ENCODE measurements at places on chromosomes 16 and 17.

GRCh38 chr17:41434005-41434404 lies 6.8 kb downstream of the KRT38 start:
- no peak for DNase-seq

- no peak for DNase-seq
Observed at GRCh38 chr17:3890082-3890877, 2.6 kb downstream of the CAMKK1 start.

GRCh38 chr17:28711723-28712031 lies at the start of gene PROCA1:
TSS of gene PROCA1 (minus strand) at chr17:28711888. CDS start at chr17:28711660, 228 bp downstream.
- no peak for DNase-seq

GRCh38 chr16:66300037-66300436 lies 66.5 kb upstream of the CDH5 start:
- DNase-seq = no peak

DNA sequence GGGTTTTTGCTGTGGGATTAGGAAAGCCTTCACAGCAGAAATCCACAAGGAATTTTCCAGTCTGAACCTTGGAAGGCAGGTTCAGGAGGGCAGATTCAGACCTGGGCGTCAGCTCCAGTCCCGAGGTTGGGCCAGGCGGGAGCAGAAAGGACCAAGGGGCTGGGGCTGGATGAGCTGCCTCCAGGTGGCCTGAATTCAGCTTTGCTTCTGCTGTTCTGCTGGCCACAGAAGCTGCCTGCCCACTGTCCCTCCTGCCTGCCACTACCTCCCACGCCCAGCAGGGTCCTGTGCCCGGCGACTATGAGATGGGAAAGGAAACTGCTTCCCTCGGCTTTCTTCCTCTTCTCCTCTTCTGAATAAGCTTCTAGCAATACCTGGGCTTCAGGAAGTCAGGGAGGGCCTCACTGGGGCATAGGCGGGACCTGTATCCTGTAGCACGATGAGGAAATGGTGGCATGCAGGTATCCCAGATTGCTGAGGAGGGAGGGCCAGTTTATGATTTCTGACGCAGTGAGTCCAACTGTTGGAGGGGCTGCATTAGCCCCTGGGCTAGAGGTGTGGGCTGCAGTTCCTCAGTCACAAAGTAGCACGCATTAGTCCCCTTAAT lies 18.4 kb downstream of the TBX4 start:
- no peak for DNase-seq

GRCh38 chr16:46712911-46713310 lies 23.5 kb downstream of the ORC6 start:
- no peak for DNase-seq

GRCh38 chr17:44269535-44270240 lies 1.8 kb upstream of the SLC4A1 start:
- DNase-seq = no peak

- no peak for DNase-seq
Observed at GRCh38 chr17:57530026-57530425, 215.1 kb downstream of the CCDC182 start.

GRCh38 chr17:42378359-42378958 lies 9.8 kb downstream of the STAT3 start:
- no peak for DNase-seq

DNA sequence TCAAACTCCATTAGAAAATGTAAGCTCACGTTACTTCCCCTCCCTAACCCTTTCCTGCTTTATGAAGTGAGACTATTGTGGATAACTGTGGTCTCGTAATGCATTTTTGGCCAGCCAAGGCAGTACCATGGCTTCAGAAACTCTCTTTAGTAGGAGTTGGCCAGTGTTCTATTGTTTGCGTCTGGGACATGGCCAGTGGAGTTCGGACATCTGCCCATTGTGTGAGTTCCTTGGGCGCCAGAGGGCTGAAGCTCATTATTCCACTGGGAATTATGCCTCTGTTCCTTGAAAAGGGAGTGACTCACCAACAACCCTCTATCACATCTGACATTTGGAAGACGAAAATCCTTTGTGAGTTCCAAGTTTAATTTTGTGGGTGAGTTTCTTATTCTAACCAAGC lies 319.5 kb upstream of the SOX9 start:
- no peak for DNase-seq

GRCh38 chr17:81580481-81580880 lies 28.3 kb upstream of the FAAP100 start:
- no peak for DNase-seq

- DNase-seq = no peak
Observed at GRCh38 chr17:44362949-44363612, 572 bp downstream of the FAM171A2 start.

All from cortex of kidney (tissue), 1 donor.